ENCODE measurements at places on chromosomes 11 and 22. TPM values are rescaled to one million over a fixed set of nuclear protein-coding genes. Genes with fewer than 3 reads are reported as not detected.

The SAA4 gene
- total RNA-seq: not detected

The TENM4 gene
- 15.6 TPM for total RNA-seq

The CRYBB3 gene
- total RNA-seq: not detected

The OR6A2 gene
- 0.19 TPM for total RNA-seq

The B4GALNT4 gene
- under 0.01 TPM for total RNA-seq

The ZP1 gene
- not detected for total RNA-seq

The CASP4 gene
- total RNA-seq: 166 TPM

The SUSD2 gene
- 17.5 TPM for total RNA-seq

The GLB1L2 gene
- not detected for total RNA-seq

The GRAP2 gene
- not detected for total RNA-seq

The SLC17A6 gene
- not detected for total RNA-seq

The OR9I1 gene
- not detected for total RNA-seq

The SYCE3 gene
- not detected for total RNA-seq

The GGT5 gene
- total RNA-seq: 9.7 TPM

The MYBPC3 gene
- total RNA-seq: not detected
